ENCODE measurements at places on chromosomes 6 and 20. TPM values are rescaled to one million over a fixed set of nuclear protein-coding genes. Genes with fewer than 3 reads are reported as not detected.

DNA sequence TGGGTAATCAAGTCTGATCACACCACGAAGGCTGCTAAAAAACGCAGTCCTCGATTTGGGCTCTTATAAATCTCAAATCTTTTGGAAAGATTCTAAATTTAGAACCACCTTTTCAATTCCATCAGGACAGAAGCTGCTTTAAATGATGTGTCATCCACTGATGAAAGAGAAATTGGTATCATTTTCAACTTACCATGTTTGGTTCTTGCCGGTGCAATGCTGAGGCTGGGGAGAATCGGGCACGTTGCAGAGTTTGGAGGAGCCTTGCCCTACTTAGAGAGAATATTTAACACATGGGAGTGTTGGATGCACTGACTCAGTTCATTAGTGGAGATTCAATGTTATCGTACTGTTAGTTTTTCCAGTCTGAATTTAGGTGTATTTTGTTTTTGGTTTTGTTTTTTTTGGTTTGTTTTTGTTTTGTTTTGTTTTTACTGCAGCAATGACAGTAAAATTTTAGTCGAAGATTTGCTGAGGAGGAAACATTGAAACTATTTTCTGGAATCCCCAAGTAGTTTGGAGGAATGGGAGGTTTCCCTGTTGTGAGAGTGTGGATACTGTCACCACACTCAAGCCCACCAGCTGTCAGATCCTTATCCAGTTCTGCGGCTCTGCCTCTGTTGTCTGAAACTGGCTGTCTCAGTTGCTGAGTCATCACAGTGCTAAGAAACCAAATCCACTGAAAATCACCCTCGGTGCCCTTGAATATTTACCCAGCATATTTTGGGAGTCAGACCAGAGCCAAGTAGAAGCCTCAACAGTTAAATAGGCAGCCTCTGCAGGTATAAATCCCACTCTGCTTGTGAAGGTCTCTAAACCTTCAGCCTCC, 497.0 kb downstream of the BTBD3 start:
- no peak for DNase-seq

DNA sequence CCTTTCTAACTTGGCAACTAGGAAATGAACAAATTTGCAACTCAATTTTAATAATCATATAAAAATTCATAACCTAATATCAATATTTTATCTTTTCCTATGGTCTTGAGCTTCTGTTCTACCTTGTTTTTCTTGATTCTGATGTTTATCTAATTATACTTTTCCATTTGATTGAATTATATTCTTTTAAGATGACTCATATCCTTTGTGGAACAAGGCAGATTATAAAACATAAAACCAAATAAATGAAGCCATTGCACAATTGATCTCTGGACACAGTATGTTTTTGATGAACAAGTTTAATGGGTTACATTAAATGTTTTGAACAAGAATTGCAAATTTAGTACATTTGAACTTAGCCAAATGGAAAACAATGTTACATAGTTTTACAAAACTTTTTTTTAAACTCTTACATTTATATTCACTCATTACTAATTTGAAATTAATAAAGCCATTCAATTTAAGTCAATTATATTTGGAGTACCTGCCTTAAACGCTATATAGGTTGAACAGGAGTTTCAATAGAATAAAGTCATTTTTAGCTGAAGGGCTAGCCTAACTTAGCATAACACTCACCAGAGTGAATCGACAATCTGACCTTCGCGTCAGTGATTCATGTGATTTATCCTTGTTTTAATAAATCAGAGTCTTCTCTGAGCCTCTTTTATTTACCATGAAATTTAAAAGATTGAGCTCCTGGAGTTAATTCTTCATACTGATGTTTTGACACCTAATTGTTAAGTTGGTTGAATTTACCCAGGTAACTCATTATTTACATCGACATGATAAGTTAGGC, 3.8 kb downstream of the NCOA7 start:
- no peak for DNase-seq

The MYLK4 gene
- 0.14 TPM for polyA plus RNA-seq

- no peak for DNase-seq
Observed at GRCh38 chr6:109306733-109307132, 75.5 kb downstream of the CD164 start.

DNA sequence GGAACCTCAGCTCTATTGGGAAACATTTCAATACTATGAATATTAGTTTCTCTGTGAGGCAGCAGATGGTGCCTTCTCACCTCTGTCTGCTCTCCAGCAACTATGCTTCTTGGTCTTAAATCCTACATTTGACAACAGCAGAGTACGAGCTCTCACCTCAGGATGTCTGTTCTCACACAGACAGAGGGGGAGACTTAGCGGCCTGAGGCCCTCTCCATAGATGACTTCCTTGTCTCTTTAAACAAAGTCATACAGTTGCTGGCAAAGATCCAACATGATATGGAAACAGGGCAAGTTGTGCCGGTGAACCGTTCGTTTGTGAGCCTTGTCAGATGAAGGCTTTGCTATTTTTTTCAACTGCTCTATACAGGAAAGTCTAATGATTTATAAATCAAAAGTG, 43.7 kb upstream of the GABRR1 start:
- DNase-seq: no peak

DNA sequence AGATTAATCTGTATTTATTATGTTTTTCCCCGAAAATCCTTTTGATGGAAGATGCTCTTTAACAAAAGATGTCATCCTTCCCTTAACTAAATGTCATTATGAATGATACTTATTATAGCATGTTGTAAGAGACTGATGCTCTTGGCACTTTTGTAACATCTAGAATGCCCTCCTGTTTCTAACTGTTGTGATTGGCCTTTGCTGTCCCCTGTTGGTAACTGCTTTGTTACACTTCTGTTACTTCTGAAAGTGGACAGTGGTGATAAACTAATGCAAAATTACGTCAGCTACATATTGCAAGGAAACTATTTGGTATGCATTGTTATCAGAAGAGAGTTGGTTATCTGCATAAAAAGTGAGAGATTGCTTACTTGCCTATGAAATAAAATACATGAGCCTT, 5.8 kb downstream of the TTK start:
- no peak for DNase-seq

- DNase-seq: no peak
Observed at GRCh38 chr20:57835588-57836455, 126.0 kb upstream of the PMEPA1 start.

Measured in naive thymus-derived CD8-positive, alpha-beta T cell (primary cell).